ENCODE measurements at places on chromosomes 11 and 22.
A peak's percentile ranks its signal among the peaks of the same experiment; 100 is the strongest.

GRCh38 chr11:3167143-3168119 is 2.3 kb upstream of the OSBPL5 start:
- DNase-seq = no peak

DNA sequence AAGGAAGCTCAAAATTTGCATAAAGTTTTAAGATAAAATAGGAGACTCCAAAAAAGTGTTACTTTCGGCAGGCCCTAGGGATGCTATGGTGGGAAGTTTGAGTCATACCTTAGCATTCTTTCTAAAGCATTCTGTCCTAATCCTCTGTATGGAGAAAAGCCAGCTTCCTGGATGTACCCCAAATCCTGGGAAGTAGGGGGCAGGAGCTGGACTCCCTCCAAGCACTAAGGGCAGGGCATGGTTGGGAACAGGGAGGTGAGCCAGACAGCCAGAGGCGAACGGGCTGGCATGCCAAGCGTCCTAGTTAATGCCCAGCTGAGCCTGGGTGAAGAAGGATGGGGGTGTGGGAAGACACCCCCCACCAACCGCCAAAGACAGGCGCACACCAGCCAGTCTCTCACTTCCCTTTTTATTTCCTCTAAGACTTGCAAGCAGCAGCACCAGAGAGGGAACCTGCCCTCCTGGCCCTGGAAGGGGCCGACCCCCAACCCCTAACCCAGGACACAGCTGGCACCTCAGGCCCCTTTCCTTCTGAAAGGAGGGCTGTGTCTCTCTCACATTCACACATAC is 23.9 kb downstream of the RTN4RL2 start:
- no peak for DNase-seq

GRCh38 chr11:68036141-68036716 is 2.6 kb upstream of the TCIRG1 start:
- no peak for DNase-seq

- no peak for DNase-seq
Observed at GRCh38 chr22:31398231-31398630, 1.2 kb upstream of the DRG1 start.

- DNase-seq = no peak
Observed at GRCh38 chr11:21877151-21877550, 315.7 kb upstream of the ANO5 start.

DNA sequence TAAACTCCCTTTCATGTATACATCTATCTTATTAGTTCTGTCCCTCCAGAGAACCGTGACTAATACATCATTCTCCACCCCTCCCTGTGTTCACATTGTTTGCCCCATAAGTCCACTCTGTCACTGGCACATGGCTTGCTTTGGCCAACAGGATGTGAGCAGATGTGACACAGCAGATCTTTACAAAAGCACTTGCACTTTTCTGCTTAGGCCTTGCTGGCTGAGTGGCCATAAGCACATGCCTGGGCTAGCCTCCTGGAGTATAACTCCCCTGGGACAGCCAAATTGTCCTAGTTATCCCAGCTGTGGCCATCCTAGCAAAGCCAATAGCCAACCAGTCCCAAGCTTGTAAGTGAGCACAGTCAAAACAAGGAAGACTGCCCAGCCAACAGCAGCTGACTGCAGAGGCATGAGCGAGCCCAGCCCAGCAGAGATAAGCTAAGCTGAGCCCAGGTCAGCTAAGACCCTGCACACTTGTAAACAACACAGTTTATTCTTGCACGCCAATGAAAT is 9.7 kb upstream of the RCN1 start:
- no peak for DNase-seq

DNA sequence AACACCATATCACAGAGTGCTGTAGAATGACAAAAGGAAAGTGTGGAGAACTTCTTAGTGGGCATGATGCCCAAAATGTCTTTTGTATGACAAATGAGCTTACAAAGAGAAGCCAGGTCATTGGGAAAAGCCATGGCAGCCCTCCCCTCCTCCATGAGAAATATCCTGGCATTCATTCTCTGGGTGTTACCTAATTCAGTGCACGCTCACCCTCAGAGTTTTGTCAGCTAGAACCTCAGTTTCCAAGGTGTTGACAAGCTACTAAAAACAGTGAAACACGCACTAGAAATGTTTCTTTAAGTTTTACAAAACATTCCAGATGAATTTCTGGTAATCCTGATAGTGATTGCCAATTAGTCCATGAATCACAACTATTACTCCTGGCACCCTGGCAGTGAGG is 105.4 kb upstream of the FSHB start:
- no peak for DNase-seq

DNA sequence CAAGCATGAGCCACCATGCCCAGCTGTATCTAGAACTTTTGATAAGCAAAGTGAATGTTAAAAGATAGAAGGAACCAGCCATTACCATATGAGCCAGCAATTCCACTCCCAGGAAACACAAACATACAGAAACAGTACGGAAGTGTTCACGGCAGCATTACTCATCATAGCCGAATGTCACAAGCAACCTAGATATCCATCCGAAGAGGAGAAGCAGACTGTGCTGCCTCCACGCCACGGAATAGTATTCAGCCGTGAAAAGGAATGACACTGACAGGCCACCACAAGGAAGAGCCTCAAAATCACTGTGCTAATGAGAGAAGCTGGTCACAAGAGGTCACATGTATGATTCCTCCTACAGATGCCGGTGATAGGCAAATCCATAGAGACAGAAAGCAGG is 17.6 kb upstream of the MGAT3 start:
- no peak for DNase-seq

DNA sequence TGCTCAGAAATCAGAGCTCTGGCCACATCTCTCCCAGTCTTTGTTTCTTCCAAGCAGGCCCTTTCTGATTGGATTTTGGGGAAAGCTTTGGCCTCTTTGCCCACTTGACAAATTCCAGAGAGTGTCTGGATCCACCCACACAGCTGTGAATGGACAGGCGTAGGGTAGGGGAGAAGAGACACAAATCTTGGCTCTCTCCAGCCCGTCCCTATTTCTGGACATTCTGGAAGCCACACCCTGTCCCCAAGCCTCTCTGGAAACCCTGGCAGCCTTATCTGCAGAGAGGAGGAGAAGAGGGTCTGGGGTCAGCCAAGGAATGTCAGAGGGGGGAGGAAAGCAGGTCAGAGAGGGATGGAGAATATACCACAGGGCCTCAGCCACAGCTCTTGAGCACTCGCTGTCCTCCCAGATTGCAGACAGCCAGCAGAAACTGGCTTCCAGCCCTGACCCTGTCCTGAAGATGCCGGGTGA is 59.5 kb upstream of the WNT11 start:
- no peak for DNase-seq

- peak; percentile 89 for DNase-seq
Observed at GRCh38 chr22:41998361-41999261, at the start of gene WBP2NL. Gene WBP2NL (plus strand): TSS chr22:41998788. CDS start chr22:41998819, 31 bp downstream.

- no peak for DNase-seq
Observed at GRCh38 chr11:26849036-26849435, 127.2 kb upstream of the SLC5A12 start.

DNA sequence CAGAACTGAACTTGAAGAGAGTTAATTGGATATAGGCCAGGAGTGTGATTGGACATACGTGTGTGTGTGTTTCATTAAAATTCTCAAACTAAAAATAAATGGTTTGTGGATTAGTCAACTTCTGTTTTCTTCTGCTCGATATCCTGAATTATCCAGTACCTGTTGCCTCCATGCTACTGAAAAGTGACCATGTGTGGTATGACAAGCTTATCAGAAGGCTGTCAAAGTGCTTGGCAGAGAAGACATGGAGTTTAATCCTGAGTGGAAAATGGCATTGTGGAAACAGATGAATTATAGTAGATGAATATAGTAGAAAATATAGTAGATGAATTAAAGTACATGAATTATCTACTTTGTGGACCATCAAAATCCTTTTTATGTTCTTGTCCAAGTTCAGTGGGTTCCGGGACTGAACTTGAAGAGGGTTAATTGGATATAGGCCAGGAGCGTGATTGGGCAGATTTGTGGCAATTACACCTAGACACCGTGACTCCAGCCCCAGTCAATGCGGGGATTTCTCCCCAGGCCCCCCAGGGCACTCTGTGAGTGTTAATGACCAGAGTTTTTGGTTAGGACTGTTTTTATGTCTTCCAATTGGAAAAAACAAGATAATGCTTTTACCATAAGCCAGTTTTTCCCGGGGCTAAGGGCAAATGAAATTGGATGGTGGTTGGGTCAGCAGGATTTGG is 30.1 kb downstream of the GRAMD1B start:
- DNase-seq = no peak

DNA sequence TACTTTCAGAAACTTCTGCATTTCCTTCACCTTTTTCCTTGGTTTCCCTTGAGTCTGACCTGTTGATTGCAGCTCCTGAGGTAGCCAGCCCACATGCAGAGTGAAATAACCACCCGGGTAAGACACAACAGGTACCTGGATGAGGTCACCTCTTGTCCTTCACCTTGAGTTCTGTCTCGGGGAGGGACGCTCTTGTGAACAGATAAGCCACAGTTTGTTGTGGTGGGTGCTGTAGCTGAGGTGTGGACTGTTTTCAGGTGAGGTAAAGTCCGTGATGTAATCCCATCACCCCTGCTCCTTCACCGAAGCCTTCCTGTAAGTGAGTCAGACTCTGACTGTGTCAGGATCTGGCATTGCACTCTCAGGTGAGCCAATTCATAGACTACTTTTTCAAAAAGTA is 183.1 kb downstream of the NAV2 start:
- DNase-seq = no peak

DNA sequence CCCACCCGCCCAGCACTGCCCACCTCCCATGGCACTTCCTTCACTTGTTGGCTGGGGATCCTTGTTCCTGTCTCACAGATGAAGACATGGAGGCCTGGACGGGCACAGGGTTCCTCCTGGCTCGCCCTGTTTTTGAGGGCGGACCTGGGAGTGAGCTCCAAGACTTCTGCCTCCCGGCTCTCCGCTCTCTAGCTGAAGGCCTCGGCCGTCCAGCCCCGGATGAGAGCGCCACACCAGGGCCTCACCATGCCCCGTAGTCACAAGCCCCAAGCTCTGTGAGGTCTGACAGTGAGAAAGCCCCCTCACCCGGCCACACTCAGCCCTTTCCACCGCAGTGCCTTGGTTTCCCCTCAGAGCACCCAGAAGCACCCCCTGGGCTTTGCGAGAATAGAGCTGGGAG is 9.1 kb downstream of the TPCN2 start:
- no peak for DNase-seq

DNA sequence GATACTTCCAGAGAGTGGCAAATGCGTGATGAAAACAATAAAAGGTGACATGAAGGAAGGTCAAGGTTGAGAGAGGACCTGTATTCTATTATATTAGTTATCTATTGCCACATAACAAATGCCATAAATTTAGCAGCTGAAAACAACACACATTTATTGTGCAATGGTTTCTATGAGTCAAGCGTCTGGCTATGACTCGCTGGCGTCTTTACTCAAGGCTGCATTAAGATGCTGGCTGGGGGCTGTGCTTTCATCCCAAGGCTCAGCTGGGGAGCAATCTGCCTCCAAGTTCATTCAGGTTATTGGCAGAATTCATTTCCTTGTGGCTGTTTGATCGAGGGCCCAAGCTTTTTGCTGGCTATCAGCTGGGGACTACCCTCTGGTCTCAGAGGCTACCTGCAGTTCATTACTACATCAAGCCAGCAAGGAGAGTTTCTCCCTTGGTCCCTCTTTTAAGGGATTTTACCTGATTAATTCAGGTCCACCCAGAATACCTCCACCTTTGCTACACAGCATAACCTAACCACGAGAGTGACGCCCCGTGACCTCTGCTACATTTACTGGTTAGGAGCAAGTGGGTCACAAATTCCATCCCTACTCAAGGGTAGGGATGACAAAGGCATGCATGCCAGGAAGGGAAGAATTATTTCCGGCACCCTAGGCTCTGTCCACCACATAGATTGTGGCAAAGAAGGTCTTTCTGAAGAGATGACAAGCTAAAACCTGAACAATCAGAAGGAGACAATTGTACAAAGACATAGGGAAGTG is 549.1 kb downstream of the MN1 start:
- DNase-seq = no peak

DNA sequence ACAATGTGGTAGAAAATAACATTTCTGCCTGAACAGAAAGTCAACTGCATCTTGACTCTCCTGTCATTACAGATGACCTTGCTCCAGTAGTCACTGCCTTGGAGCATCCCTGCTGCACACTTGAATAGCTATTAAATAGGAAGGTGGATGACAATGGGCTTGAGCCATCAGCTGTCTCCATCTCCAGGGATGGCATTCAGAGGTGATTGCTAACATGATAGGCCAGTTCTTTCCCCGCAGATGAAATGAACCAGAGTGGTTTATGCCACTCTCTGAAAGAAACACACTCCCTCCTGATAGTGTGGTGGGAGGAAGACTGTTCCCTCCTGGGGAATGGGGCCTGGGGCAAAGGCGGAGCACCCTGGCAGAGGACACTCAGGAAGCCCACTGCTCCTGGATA is 57.1 kb upstream of the OLFML1 start:
- DNase-seq = no peak

DNA sequence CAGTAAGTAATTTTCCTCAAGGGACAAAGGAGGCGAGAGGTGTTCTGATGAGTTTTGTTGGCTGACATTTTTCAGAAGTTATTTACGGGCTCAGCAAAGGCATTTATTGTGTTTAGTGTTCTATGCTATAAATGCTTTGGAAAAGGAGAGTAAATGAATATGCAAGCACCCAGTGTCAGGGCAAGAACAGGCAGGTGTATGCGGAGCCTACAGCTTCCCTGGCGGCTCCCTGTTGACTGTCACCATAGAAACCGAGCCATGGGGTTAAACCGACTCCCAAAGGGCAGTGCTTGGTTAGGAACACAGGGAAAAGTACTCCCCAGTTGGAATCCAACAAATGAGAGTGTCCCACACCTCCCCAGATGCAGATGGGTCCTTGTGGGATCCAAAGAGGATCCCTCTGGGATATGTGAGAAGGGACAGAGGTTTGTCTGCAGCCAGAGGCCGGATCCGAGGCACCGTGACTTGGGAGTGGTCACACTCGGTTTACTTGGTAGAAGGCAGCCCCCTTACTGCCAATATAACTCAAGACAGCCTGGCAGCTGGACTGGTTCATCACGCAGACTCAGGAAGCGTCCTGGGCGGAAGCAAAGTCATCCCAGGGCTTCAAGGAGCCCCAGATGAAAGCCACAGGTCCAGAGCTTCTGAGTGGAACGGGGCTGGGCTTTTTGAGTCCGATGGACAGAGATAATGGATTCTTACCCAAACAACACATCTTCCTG is 329.7 kb downstream of the CTTN start:
- no peak for DNase-seq

DNA sequence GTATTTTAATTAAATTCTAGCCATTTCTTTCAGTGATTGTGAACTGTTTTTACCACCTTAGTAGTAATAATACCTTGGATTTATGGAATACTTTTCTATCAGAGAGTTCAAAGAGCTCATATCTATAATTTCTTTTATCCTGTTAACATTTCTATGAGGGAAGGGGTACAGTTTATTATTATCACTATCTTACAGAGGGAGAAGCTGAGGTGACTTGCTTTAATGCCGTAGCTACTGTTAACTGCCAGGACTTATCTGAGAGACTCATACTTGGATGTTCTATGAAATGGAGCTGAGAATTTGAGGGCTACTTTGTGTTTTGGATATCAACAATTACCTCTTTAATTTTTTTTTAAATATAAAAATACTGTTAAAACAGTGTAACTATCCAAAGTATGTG is 3.3 kb downstream of the REXO2 start:
- no peak for DNase-seq

Data from activated T-cell treated with anti-CD3 and anti-CD28 coated beads, Interleukin-2, amount 50 U/mL, for 48 hours (primary cell).